ENCODE measurements at places on chromosomes 3 and 15. TPM values are rescaled to one million over a fixed set of nuclear protein-coding genes. Genes with fewer than 3 reads are reported as not detected.

The PRR20G gene
- not detected for polyA plus RNA-seq

The MGLL gene
- polyA plus RNA-seq = 17.3 TPM

The LRTM1 gene
- polyA plus RNA-seq = not detected

The PLOD2 gene
- polyA plus RNA-seq = 37.0 TPM

The HRG gene
- polyA plus RNA-seq = not detected
